ENCODE measurements at places on chromosomes 7 and 10. TPM values are rescaled to one million over a fixed set of nuclear protein-coding genes. Genes with fewer than 3 reads are reported as not detected.

Gene STYXL1
- 3.4 TPM for total RNA-seq

Gene ENTPD1
- 16.0 TPM for total RNA-seq

Gene PDK4
- total RNA-seq: 238 TPM

Gene AUTS2
- 50.1 TPM for total RNA-seq

- DNase-seq: no peak
Measured at GRCh38 chr10:97373456-97373855, 27.7 kb downstream of the RRP12 start.

- no peak for DNase-seq
Measured at GRCh38 chr7:158748335-158748734, 43.7 kb upstream of the NCAPG2 start.

DNA sequence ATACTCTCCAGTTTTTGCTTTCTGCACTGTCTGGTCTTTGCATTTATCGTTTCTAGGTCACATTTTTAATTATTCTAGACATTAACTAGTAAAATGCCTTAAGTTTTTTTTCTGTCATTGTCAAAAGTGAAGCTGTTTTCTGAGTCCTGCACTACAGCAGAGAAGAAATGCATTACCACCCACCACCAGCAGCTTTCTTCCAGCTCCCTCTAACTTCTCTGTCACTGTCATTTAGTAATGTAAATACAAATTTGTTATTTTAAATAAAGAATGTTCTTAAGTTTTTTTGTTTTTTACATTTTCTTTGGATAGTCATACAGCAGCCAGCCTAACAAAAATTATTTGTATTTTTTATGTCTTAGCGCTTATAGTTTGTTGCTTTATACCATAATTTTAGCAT is 18.8 kb downstream of the PTPRZ1 start:
- no peak for DNase-seq

DNA sequence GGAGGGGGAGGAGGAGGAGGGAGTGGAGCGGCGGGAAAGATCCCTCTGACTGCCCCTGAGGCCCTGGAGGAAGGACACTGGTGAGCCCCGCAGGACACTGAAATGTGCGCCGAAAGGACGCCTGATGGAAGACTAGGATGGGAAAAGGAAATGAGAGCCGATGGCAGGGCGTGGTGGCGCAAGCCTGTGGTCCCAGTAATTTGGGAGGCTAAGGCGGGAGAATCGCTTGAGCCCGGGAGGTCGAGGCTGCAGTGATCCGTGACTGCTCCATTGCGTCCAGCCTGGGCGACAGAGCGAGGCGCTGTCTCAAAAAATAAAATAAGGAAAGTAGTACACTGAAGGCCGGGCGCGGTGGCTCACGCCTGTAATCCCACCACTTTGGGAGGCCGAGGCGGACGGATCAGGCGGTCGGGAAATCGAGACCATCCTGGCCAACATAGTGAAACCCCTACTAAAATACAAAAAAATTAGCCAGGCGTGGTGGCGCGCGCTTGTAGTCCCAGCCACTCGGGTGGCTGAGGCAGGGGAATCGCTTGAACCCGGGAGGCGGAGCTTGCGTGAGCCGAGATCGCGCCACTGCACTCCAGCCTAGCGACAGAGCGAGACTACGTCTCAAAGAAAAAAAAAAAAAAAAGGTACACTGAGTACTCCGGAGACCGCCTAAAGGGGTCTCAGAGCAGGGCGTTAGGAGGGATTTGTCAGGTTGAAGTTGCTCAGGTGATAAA is 561 bp upstream of the HNRNPF start:
- peak; percentile 69 for DNase-seq

DNA sequence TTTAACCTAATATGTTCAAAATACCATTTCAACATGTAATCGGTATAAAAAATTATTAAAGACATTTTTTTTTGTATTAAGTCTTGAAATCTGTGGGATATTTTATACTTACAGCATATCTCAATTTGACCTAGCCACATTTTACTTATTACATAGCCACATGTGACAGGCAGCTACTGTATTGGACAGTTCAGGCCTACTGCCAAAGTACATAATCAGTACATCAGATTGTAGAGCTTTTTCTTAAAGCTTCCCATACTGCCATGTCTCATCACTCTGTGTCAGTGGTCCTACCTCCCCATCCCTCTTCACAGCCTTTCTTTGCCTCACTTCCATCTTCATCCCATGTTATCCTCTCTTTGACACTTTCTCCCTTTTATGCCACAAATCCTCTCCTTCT is 43.0 kb downstream of the LOXL4 start:
- DNase-seq: no peak

DNA sequence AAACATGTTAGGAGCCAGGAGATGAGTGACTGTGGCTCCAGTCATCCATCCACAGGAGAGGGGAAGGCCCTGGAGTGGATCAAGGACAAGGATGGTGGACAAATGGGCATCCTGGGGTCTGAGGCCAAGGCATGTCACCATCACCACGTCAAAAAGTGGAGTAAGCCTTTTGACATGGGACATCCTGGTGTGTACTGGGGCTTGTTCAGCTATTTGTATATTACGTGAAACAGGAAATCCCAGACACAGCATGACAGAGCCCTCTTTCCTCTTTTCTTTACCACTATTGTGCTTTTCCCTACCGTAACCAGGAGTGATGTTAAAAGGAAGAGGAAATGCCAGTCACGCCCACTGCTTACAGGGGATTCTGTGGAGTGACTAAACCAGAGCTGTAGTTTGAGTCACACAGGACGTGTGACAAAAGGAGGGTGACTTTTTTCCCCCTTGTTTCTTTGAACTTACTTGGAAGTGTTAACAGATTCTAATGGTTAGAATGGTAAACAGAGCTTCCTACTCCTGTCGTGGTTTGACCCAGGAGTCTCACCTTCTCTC is 15.4 kb downstream of the ACSL5 start:
- no peak for DNase-seq

GRCh38 chr10:30820261-30820991 is 190.9 kb upstream of the LYZL2 start:
- DNase-seq: no peak

DNA sequence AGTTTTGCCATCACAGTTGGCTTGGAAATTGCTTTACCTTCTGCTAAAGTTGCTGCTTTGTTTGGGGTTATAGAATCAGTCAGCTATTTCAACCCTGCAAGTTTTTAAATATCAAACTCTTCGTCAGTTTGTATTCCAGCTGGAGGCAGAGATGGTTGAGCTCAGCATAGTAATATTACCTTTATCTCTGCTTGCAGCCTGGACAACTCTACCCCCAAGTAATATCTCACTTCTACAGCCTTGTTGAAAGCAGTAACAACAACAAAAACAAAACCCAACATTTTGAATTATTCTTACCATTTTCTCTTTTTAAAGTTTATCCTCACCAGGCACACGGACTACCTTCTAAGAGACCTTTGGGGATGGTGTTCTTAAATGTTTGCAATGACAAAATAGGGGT is 239.1 kb upstream of the PHF14 start:
- DNase-seq: no peak

DNA sequence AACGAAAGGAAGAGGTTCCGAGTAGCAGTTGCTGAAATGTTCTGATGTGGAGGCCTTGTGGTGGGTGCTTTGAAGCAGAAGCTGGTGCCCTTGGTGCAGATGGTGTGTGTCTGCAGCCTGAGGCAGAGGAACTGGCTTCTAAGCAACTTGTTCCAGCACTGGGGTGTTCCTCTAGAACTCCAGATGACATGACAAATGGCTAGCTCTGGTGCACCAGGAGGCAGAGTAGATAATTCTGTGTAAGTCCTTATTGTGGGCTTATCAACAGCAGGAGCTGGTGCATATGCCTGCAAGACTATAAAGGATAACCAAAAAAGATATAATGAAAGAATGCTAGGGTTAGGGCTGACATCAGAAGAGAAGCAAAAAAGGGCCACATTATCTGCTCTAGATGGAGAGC is 76.5 kb downstream of the ARL5B start:
- no peak for DNase-seq

DNA sequence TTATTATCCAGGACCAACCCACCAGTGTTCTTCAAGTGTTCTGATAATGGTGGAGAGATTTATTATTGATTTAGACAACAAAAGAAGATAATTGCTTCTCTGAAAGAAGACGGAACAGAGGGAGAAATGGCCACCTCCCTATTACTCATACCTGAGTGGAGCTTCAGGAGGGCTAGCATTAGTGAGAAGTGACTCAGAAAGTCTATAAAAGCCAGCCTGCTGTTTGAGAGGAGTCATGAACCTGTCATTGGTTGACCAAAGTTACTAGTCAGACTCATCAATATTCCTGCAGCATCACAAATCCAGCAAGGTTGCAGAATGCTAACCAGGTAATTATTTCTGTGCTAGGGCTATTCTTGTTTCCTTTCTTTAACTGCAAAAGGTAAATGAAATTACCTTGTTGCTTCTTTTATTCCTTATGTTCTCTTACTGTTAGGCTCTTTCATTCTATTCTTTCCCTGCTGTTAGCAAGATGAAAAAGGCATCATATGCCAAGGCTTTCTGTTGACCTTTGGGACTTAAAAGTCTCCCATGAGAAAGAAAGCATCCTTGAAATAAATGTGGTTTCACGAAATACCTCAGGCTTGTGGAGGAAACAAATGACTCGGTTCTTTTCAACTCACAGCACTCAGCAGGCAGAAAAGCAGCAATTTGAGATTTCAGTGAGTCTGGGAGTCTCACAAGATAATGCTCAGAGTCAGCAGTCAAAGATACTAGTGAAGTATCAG is 256.4 kb upstream of the PHYHIPL start:
- DNase-seq: no peak

- DNase-seq: no peak
Measured at GRCh38 chr7:152866125-152866524, 106.6 kb downstream of the ACTR3B start.

DNA sequence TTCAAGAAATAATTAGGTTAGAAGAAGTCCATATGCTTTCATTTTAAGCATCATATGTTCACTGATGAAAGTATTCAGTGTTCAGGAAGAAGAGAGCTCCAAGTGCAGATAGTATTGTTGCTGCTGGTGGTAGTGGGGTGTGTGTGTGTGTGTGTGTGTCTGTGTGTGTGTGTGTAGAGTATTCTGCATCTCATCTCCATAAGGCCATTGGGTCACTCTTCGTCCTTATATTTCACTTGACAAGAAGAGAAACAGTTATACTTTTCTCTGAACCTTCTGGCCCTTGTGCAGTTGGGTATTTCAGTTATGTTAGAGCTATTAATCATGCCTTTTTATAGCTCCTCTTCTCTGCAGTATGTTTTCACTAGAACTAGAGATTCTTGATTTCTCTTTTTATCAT is 26.2 kb downstream of the ADAM22 start:
- no peak for DNase-seq
